Activated T-helper 1 cell treated with anti-CD3 and anti-CD28 coated beads, Interleukin-2, amount 50 U/mL, for 16 hours (primary cell): ENCODE measurements at places on chromosomes 12 and 14.

DNA sequence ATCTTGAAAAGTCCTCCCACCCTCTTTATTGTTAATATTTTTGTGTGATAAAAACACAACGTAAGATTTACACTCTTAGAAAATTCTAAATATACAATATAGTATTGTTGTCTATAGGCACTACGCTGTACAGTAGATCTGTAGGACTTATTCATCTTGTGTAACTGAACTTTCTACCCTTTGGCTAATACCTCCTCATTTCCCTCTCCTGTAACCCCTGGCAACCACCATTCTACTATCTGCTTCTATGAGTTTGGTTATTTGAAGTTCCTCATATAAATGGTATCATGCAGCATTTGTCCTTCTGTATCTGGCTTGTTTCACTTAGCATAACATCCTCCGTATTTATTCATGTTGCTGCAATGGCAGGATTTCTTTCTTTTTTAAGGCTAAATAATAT, 5.2 kb upstream of the CLEC9A start:
- DNase-seq, result no peak

- DNase-seq, result no peak
Measured at GRCh38 chr12:89821896-89822295, 113.3 kb upstream of the ATP2B1 start.

GRCh38 chr12:64566831-64567517, 43.3 kb upstream of the RASSF3 start:
- DNase-seq, result no peak

- DNase-seq, result no peak
Measured at GRCh38 chr12:50224026-50224692, 57.0 kb upstream of the CERS5 start.

- no peak for DNase-seq
Measured at GRCh38 chr14:105774001-105774400, 247.6 kb downstream of the TMEM121 start.
